ENCODE measurements at places on chromosomes 7 and 10.

DNA sequence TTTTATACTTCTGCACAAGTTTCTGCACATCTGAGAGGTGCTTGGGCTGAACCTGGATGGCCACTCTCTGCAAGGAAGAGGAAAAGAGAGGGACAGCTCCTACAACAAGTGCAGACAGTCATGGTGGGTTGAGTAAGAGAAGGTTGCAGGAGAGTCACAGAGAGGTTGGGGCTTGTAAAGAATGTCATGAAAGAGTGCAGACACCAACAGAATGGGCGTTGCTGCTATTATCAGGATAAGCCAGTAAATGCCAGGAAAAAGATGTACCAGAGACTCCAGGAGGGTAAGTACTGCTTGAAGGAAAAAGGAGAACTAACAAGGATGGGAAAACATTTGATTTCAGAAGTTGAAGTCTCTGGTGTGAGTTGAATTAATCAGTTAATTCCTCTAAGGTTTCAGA is 77.8 kb upstream of the NRP1 start:
- no peak for DNase-seq

- DNase-seq = peak; percentile 81
Observed at GRCh38 chr7:44561962-44562621, 11.6 kb downstream of the DDX56 start.

- DNase-seq = no peak
Observed at GRCh38 chr10:118557946-118558345, 37.5 kb downstream of the PRLHR start.

GRCh38 chr7:52184006-52184703 is 851.3 kb upstream of the POM121L12 start:
- DNase-seq = no peak

- DNase-seq = no peak
Observed at GRCh38 chr10:133062085-133062484, 25.6 kb upstream of the ADGRA1 start.

DNA sequence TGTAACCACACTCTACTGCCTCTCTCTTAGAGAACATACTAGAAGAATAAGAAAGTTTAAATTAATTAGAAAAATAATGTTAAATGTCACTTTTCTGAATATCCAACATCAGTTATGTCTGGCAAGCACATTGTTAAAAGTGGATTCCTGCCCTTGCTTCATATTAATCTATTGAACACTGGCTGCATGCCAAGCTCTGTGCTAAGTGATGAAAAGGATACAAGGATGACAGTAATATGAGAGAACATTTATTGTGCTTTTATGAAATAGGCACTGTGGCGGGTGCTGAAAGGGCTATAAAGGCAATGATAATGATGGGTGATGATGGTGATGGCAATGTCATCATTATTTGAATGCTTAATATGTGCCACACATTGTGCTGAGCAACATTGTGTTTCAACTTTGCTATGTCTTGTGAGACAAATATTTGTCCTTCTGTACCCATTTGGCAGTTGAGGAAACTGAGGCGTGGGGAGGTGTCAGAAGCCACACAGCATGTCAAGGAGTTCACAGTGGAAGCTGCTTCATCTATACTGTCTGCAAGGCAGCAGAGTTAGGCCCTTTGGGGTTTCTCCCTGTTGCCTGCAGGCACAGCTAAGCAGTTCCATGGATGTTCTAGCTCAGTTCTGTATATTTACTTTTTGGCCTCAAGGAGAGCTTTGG is 64.2 kb upstream of the RAPGEF5 start:
- DNase-seq = no peak

GRCh38 chr7:100561491-100562194 is 12.1 kb downstream of the SAP25 start:
- no peak for DNase-seq

DNA sequence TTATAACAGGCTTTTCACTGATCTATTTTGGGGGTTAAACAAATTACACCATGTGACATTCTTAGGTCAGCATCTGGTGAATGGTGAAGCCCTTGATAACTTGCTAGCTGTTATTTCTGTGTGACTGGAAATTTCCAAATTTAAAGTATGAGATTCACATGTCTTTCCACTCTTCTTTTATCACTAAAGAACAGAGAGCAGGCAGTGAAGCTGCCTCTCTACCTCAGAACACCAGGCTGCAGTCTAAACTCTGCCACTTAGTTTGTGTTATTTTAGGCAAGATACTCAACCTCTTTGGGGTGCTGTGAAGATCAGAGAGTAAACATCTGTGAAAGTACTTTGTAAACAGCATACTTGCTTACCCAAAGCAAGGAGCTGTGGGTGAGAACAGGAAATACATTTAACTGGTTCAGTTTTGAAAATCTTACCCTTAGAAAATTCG is 15.5 kb upstream of the SP4 start:
- DNase-seq = no peak

DNA sequence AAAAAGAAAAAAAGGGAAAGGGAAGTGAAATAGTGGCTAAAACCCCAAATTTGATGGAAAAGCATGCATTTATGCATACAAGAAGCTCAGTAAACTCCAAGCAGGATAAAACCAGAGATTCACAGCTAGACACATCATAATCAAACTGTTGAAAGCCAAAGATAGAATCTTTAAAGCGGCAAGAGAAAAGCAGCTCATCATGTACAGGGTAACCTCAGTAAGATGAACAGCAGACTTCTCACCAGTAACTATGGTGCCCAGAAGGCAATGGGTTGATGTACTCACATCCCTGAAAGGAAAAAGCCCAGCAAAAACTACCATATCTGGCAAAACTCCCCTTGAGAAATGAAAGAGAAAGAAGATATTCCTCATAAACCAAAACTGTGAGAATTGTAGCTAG is 60.4 kb downstream of the TPST1 start:
- peak; percentile 45 for DNase-seq

DNA sequence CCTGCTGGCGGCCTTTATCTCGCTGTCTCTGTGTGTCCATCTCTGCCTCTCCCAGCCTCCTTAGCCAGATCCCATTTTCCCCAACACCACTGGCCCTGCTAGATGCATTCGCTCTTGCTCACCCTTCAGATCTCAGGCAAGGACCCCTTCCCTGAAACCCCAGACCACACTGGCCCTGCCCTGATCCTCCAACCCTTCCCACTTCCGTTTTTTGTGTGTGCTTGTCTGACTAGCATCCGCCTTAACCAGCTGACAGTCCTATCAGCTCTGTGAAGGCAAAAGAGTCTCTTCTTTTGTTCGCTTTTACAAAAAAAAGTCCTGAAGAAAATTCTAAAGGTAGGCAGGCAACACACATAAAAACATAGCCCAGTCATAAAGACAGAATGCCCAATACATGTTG is 28.7 kb downstream of the CHST15 start:
- DNase-seq = no peak

- DNase-seq = peak; percentile 79
Observed at GRCh38 chr7:74083928-74084721, 521 bp downstream of the LIMK1 start.

DNA sequence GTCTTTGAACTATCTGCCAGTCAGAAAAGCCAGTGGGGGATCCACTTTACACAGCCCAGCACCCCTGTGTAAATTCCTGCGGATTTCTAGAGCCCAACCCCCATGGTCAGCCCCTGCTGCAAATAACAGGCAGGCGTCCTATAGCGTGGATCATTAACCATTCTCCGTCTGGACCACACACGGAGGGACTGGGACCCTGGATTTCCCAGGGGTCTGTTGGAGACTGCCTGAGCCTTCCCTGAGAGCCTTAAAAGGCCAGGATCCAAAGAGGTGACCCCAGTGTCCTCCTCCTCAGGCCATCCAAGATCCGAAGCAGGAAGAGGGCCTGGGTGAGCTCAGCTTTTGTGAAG is 11.2 kb upstream of the GRID1 start:
- DNase-seq = no peak

GRCh38 chr7:29915481-29916215 is 74.0 kb downstream of the SCRN1 start:
- peak; percentile 30 for DNase-seq

GRCh38 chr10:130179640-130180039 is 43.4 kb downstream of the GLRX3 start:
- DNase-seq = peak; percentile 68

DNA sequence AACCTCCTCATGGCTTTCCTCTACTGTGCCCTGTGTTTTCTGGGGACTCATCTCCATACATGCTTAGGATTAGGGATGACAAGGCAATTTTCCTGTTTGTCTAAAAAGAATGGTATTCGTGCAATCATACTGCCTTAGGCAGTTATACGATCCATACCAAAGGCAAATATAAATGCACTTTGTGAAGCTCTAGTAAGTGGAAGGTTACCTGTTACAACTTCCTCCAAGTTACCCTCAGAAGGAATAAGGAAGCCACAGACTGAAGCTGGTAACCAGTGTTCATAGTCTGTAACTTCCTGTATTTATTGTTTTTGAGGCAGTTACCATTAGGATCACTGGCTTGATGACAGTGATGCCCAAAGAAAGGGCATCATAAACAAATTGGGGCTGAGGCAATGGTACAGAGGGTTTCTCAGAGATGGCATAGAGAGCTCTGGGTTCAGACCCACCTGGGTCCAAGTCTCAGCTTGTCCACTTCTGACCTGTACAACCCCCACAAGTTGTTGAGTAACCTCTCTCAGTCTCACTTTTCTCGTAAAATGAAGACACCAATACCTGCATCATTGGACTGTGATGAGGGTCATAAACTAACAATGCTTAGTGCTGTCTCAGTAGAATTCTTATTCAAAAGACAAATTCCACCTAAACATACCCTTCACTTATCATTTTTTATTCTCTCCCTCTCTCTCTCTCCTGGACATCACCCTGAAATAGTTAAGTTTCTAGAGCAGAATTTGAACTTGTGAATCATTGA is 138.2 kb downstream of the ELMO1 start:
- DNase-seq = no peak

- DNase-seq = no peak
Observed at GRCh38 chr7:135169964-135170273, 588 bp downstream of the CYREN start.

- peak; percentile 79 for DNase-seq
Observed at GRCh38 chr10:61896854-61897661, 4.4 kb upstream of the ARID5B start.

DNA sequence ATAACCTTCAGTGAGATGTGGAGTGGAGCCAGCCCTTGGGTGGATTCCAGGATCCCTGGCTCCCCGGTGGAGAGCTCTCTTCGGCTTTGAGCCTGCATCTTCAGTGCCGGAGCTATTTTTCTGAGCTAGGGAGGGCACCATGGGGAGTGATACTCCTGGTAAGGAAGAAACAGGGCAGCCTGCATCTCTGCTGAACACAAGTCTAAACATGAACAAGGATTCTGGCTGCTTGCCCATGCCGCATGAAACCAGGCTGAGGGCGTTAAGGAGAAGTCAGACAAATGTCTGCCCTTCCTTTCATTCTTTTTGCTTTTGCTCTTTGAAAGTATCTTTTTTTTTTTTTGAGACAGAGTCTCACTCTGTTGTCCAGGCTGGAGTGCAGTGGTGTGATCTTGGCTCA is 60.4 kb downstream of the EVX1 start:
- no peak for DNase-seq

Data from ELR (cell line).